SW480 (cell line): ENCODE measurements at places on chromosomes 5 and 9.

DNA sequence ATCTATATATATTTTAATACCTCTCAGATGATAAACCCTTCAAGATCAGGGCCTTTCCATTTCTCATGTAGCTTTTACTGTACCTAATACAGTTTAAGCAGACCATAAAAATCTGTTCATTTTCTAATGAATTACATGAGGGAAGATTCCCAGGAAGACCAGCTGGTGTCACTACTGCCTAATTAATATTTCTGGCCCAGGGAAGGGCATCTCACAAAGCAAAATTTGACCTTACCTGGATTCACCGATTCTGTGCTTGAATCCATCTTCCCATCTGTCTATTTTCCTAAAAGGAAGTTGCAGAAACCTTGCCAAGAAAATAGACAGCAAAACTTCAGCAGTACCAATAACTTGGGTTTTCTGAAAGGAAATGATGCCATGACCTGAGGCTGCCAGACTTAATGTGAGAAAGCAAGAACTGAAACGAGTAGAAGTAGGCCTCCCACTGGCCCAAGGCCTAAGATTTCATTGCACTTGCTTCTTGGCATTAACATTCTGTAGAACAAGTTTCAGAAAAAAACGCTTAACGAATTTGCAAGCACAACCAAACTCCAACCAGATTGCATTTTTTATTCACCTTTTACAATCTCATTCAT, 83.0 kb upstream of the GLIS3 start:
- DNase-seq, result peak; percentile 29

GRCh38 chr5:144318460-144318859, 147.8 kb downstream of the KCTD16 start:
- no peak for DNase-seq

- DNase-seq, result no peak
Measured at GRCh38 chr5:79023348-79023747, 38.2 kb upstream of the ARSB start.

GRCh38 chr9:123792501-123792900, 137.4 kb downstream of the DENND1A start:
- DNase-seq, result no peak

- peak; percentile 87 for DNase-seq
Measured at GRCh38 chr5:135264451-135265440, 134.3 kb downstream of the MACROH2A1 start.
